ENCODE measurements at places on chromosomes 16 and 17.

DNA sequence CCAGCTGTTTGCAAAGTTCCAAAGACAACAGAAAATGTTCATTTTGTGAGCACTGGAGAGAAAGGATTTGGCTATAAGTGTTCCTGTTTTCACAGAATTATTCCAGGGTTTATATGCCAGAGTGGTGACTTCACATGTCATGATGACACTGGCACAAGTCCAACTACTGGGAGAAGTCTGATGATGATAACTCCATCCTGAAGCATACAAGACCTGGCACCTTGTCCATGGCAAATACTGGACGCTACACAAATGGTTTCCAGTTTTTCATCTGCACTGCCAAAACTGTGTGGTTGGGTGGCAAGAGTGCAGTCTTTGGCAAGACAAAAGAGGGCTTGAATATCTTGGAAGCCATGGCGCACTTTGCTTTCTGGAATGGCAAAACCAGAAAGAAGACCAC lies 385.0 kb downstream of the CDH11 start:
- no peak for DNase-seq

DNA sequence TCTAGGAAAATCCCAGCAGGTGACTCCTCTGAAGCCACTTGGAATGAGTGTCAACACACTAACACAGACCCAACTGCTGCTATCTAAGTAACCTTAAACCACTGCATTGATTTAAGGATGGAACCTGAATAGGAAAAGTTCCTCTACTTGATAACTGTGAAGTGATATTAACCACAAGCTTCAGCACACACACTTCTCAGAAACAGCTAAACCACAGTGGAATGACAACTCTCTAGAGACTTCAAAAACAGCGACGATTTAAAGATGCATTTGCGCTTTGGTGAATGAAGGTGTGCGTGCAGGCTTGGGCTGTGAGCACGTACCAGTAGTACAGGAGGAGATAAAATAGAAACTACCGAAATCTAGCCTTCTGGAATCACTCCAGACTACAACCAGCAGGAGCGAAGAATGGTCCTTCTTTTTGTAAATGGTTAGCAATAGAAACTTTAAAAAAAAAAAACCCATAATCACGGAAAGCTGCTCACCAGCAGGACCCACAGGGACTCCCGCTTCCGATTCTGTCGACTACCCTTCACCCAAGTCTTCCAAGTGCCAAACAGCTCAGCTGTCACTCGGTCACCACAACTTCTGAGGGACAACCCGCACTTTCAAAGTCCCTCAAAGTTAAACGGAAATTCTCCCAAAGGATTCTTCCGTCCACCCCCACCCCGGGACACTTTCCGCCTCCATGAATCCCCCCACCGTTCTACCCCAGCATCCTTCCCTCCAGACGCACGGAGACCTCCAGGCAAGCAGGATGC lies 137.7 kb upstream of the CORO6 start:
- DNase-seq = no peak

DNA sequence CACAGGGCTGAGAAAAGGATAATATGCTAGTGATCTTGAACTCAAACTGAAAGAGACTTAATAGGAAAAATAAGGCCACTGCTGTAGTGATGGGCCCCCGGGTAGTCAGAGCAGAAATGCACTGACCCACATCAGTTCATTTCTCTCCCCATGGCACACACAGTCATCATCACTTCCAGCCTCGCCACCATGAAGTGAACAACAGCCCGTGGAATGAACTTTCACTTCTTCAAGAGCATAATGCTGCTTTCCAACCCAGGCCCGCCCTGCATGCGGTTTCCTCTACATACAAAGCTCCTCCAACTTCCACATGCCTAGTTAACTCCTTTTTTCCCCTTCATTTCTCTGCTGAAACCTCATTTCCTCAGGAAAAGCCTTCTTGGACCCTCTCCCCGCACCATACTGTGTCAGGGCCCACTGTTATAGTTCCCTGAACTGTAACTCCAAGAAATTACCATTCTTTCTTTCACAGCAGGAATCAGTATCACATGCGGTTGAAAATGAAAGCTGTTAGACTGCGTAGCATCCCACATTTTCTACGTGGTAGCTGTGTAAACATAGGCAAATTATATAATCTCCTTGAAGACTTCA lies 65.8 kb upstream of the SMIM36 start:
- no peak for DNase-seq

- no peak for DNase-seq
Measured at GRCh38 chr16:67917140-67917851, 14.4 kb downstream of the CTRL start.

GRCh38 chr16:2884041-2884451 lies 1.0 kb downstream of the FLYWCH2 start:
- no peak for DNase-seq

GRCh38 chr16:85656351-85657266 lies 32.1 kb downstream of the GINS2 start:
- no peak for DNase-seq

GRCh38 chr16:1642148-1642547 lies 30.0 kb downstream of the CRAMP1 start:
- DNase-seq = no peak

- DNase-seq = no peak
Measured at GRCh38 chr17:3964203-3965117, at the start of gene ATP2A3. Gene ATP2A3, minus strand, starts transcription at chr17:3964437. Its CDS starts 146 bp downstream, at chr17:3964291.

DNA sequence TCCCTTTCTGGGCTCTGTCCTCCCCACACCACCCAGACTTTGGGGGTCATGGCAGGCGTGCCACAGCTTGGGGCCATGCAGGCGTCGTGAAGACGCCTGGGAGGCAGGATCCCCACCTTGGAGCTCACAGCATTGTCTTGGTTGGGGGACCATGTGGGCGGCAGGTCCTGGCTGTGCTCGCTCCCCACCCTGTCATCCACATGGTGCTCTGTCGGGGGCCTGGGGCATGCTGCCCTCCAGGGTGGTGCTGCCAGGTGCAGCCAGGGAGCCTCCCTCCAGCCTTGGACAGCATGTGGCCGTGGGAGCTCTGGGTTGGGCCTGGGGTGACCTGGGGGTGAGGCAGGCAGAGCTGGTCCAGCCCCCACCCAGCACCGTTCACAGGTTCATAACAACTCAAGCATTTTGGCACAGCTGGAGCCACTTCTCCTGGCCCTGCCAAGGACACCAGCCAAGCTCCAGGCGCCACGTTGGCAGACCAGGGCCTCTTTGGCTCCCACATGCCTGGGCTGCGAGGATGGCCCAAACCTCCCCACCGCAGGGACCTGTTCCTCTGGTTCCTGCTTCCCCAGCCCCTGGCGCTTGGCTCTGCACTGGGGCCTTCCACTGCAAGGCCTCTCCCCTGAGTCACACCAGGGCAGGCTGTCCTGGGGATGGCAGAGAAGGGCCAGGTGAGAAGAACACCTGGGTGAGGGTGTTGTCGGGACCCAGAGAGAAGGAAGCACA lies 15.1 kb upstream of the ATP6V0C start:
- no peak for DNase-seq

DNA sequence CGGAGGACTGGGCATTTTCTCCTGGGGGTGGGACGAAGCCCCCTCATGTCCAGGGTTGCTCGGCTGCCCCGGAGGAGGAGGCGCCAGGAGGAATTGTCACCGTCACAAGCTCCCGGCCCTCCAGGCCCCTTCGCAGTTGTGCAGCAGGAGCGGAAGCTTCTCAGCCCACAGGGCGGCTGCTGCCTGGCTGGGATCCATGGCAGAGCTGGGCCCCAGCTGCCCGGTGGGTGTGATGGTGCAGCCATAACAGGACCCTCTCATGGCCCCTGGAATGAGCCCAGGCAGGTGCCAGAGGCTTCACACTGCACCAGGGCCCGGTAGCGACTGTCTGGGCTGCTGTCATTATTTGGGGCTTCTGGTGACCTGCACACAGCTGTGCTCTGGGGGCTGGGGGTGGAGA lies 54.9 kb upstream of the GNG13 start:
- DNase-seq = no peak

- no peak for DNase-seq
Measured at GRCh38 chr16:68503334-68503733, 35.8 kb upstream of the ZFP90 start.

GRCh38 chr17:11121341-11121985 lies 119.5 kb upstream of the SHISA6 start:
- no peak for DNase-seq

DNA sequence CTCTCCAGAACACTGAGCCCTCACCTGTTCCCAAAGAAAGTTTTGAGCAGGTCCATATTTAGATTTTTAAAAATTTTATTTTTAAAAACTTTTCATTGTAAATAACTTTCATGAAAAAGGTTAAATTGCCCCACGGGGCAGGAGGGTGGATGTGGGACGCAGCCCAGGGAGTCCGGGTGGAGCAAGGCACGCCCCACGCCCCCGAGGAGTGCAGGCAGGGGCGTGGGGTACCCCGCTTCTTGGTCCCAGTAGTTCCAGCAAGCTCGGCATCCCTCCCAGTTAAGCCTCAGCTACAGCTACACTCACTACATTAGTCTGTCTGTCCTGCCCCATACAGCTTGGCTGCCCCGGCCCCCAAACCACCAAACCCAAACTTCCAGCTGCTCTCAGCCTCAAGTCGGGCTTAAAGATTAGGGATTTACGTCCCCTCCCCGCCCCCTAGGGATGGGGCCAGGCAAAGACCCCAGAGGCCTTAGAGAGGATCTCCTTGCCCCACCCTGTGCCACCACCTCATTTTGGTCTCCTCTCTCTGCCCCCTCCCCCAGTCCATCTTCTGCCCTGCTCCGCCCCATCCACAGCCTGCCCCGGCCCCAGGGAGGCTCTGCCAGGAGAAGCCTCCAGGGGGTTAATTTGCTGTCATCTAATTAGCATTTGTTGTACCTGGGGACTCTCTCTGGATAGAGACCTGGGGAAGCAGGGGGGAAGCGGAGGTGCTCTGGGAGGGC lies 4.6 kb downstream of the FOXJ1 start:
- DNase-seq = no peak

- DNase-seq = no peak
Measured at GRCh38 chr17:73419881-73420280, 108.1 kb upstream of the CDC42EP4 start.

DNA sequence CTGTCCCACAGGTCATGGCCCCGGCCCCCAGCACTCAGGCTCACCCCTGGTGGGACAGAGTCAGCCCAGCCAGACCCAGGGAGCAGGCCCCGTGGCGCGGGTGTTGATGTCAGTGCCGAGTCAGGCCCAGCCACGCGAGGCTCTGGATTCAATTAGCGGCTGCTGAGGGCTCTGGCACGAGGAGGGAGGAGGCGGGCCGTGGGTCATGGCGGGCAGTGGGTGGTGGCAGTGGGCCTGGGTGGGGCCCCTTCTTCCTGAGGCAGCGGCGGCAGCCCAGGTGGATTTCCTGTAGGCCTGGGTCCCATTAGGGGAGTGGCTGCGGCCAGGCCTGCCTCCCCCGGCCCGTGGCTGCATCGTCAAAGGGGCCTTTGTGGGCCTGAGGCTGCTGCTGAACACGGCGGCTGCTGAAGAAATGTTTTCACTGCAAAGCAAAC lies 12.9 kb downstream of the VASN start:
- DNase-seq = no peak

DNA sequence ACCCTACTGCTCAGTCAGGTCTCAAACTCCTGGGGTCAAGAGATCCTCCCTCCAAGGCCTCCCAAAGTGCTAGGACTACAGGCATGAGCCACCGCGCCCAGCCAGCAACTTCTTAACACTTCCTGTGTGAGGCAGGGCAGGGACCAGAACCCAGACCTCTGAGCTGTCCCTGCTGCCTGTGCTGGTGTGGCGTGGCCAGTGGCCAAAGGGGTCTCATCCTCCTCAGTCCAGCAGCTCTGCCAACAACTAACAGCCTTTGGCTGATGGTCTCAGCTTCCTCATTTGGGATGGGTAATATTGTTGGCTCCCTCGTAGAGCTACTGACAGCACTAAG lies 1.4 kb upstream of the LLGL1 start:
- no peak for DNase-seq

- DNase-seq = no peak
Measured at GRCh38 chr16:1657841-1658240, 20.2 kb upstream of the JPT2 start.

DNA sequence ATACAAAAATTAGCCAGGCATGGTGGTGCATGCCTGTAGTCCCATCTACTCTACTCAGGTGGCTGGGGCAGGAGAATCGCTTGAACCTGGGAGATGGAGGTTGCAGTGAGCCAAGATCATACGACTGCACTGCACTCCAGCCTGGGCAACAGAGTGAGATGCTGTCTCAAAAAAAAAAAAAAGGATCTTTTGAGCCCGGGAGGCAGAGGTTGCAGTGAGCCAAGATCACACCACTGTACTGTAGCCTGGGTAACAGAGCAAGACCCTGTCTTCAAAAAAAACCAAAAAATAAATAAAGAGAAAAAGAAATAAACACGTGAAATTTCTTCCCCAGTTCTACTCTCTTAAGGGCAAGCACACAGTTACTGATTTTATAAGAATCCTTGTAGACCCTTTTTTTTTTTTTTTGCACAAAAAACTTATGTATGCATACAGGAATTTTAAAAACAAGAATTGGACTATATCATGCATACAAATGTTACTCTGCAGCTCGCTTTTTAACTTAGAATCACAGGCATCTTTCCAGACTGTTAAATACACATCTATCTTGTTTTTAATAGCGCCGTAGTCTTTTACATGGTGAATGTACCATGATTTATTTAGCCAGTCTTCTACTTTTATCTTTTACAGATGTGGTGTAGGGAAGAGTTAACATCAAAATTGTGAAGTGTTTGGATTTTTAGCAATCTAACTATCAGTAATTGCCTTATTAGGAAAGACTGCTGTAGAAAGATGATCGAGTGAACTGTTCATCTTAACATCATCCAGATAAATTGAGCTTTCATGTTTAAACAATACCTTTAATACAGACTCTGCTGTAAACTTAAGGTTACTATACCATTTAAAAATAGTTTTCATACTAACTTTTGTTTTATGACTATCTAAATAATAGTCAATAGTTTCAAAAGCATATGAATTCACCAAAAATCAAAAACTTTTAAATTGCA lies 14.6 kb downstream of the CDH3 start:
- DNase-seq = no peak

GRCh38 chr16:19808061-19808641 lies 76.5 kb downstream of the GPRC5B start:
- DNase-seq = no peak

DNA sequence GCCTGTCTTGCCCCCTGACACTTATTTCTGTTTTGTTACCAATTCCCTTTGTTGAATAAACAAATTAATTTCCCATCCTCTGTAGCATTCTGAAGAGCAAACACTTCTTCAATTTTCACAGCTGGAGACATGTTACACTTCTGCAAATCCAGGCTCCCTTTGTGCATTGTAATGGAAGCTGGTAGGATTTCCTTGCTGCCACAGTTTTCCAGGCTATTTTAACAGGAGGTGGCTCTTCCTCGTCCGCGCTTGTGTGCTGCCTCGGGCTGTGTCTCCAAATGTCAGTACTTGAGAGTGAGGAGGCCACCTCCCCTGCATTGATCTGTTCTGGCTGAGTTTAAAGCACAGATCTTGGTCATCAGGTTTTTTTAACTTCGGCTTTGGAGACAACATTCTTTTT lies 40.0 kb downstream of the SOST start:
- no peak for DNase-seq

DNA sequence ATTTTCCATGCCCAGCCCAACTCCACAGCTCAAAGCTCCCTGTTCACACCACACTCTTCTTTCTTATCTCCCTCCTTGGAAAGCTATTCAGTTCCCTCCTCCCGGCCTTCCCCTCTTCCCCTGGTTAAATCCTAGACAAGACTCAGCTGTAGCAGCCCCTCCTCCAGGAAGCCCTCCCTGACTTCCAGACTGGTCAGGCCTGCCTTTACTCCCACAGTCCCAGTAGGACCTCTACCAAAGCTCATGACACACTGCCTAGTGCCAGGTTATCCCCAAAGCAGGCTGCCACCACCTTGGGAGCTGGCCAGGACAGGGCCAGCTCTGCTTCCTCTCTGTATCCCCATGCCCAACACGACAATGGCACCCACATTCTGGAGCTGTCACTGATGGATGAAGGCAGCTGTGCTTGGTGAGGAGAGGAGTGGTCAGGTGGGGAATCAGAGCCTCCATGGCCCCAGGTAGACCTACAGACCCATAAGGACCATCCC lies 50.0 kb downstream of the BEAN1 start:
- peak; percentile 54 for DNase-seq
